ENCODE measurements at places on chromosomes 4 and X.

DNA sequence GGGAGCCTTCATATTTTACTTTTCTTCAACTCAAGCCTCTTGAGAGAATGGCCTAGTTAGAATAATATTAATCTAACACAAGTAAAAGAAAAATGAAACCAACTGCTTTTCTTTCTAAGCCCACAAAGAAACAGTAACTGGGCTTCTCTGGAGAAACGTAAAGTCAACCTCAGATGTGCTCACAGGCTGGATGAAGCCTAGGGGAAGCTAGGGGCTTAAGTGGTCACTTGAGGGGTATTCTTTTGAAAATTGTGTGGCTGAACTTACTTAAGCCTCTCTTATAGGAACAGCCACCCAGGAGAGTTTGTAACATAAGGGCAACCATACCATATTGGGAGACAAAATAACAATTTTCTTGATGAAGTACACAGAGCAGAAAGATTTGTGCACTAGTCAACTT lies 279.0 kb downstream of the SPRY1 start:
- DNase-seq: no peak

DNA sequence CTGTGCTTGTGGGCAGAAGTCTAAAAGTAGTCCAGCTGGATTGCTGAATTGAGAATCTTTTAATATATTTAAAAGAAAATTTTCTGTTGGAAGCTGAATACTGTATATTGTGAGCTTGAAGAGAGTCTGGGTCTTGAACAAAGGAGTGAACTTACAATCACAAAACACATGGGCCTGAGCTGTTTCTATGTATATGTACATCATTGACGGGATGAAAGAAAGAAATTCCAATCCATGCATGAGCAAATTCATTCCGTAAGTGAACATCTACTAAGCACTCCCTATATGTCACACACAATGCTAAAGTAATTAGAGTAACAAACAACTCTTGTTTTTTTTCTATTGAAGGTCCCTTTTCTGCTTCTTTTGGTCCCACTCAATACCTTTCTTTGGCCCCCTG lies 331.0 kb downstream of the HS3ST1 start:
- no peak for DNase-seq

- no peak for DNase-seq
Measured at GRCh38 chr4:2458546-2459491, 10.1 kb upstream of the RNF4 start.

DNA sequence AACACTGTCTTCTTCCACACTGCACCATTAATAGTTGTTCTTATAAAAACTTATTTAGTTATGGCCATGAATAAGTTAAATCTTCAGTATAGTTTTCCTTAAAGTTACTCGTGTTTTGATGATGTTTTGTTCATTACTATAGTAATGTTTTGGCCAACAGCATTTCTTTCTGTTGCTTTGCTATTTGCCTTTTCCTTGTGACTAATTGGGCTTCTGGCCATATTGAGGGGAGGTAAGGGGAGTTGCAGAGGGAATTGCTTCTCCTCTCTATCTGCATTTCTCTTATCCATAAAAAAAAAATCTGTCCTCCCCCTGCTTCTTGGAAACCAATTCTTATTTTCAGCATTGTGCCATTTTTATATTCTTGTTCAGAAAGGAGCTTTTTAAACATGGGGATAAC lies 42.7 kb upstream of the ZCCHC12 start:
- DNase-seq: no peak

DNA sequence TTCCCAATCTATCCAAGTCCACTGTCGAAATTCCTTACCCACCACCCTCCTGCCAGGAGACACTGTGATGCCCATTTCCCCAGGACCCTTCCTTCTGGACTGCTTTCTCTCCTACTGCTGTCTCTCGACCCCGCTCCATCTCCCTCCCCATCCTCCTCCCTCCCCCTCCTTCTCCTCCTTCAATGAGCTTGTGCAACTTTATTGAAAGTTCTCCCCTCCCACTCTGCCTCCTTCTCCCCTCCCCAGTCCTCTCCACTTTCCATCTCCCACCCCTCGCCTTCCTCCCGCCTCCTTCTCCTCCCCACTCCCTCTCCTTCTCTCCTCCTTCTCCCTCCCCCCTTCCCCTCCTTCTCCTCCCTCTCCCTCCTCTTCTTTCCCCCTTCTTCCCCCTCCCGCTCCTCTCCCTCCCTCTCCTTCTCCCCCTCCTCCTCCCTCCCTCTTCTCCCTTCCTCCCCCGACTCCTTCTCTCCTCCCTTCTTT lies 116.6 kb upstream of the FAT1 start:
- no peak for DNase-seq

DNA sequence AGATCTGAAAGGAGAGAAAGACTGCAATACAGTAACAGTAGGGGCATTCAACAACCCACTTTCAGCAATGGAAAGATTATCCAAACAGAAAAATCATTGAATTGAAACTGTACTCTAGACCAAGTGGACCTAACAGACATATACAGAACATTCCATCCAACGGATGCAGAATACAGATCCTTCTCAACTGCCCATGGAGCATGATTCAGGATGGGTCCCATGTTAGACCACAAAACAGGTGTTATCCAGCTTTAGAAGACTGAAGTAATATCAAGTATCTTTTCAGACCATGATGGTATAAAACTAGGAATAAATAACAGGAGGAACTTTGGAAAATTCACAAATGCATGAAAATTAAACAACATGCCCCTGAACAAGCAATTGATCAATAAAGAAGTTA lies 567.2 kb upstream of the MAGEB2 start:
- DNase-seq: no peak
